ENCODE measurements at places on chromosomes 1 and 21.

DNA sequence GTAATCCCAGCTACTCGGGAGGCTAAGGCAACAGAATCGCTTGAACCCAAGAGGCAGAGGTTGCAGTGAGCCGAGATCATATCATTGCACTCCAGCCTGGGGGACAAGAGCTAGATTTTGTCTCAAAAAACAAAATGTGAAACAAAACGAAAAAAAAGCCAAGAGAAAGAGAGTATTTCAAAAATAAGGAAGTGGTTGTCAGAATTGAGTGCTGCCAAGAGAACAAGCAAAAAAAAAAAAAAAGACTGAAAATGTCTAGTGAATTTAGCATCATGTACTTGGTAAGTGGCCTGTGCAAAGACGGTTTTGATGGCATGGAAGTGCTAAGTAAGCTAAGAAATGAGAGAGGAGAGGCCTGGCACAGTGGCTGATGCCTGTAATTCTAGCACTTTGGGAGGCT is 14.3 kb downstream of the KPNA6 start:
- no peak for DNase-seq

GRCh38 chr1:228833911-228834688 is 98.8 kb downstream of the RHOU start:
- DNase-seq: no peak

GRCh38 chr21:35404247-35404646 is 355.1 kb upstream of the RUNX1 start:
- no peak for DNase-seq

- DNase-seq: no peak
These were observed 20.7 kb upstream of the ZNF326 start for GRCh38 chr1:89974256-89974655.
